Left ventricle myocardium inferior (tissue), 1 donor: ENCODE measurements at places on chromosomes 2 and 18. TPM values are rescaled to one million over a fixed set of nuclear protein-coding genes. Genes with fewer than 3 reads are reported as not detected.

Gene PLEK
- 4.8 TPM for total RNA-seq

Gene FAM237A
- total RNA-seq = not detected

Gene NPPC
- total RNA-seq = 3.0 TPM

Gene RBM44
- total RNA-seq = 0.27 TPM

Gene CRYBA2
- total RNA-seq = not detected

Gene GAL3ST2
- not detected for total RNA-seq

Gene CNNM4
- 28.9 TPM for total RNA-seq

Gene CTNNA2
- total RNA-seq = not detected

Gene ATP6V1B1
- total RNA-seq = not detected

Gene GLI2
- total RNA-seq = 2.4 TPM

Gene DPP10
- total RNA-seq = 0.16 TPM

Gene IHH
- not detected for total RNA-seq

Gene MBOAT2
- 5.3 TPM for total RNA-seq

Gene SPC25
- 0.60 TPM for total RNA-seq

Gene STON1
- 6.9 TPM for total RNA-seq

Gene THSD7B
- total RNA-seq = 0.22 TPM

Gene MC2R
- total RNA-seq = not detected

Gene IGFBP5
- total RNA-seq = 138 TPM

- H3K27ac ChIP-seq = peak overlapping the region; percentile 58
- peak; percentile 46 for DNase-seq
- H3K27me3 ChIP-seq = no peaks in the 10 kb centered on the region
- H3K4me1 ChIP-seq = peaks cover 75% of the 10 kb centered on the region
- H3K36me3 ChIP-seq = peaks cover 94% of the 10 kb centered on the region
- H3K4me3 ChIP-seq = no peak overlapping the region
Observed at GRCh38 chr2:86480105-86480504, 38.9 kb downstream of the KDM3A start.

GRCh38 chr2:5070257-5070656, 621.9 kb upstream of the SOX11 start:
- H3K4me3 ChIP-seq = no peak overlapping the region
- no peaks in the 10 kb centered on the region for H3K36me3 ChIP-seq
- H3K27me3 ChIP-seq = peaks cover 14% of the 10 kb centered on the region
- DNase-seq = no peak

DNA sequence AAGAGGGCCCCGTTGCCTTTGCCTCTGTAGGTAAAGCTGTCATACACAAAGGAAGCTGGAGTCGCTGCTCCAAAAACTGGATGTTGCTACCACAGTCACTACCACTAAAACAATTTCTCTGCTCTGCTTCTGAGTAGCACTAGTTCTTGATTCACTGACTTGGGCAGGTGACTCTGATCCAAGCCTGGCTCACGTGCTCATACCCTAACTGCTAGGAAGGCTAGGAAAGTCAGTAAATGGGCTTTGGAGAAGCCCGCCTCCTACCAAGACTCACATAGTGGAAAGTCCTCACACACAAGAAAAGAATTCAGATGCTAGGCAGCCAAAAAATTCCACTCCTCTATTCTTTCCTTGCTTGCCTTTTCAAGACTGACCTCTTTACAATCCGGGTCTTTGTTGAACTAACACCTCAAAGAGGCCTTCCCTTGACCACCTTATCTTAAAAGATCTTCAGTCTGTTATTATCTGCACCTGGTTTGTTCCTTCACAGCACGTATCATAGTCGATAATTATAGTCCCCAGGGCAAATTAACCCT, 11.4 kb upstream of the DYNC1I2 start:
- peaks cover 9% of the 10 kb centered on the region for H3K27me3 ChIP-seq
- H3K36me3 ChIP-seq = no peaks in the 10 kb centered on the region
- no peak overlapping the region for H3K4me3 ChIP-seq
- H3K4me1 ChIP-seq = no peaks in the 10 kb centered on the region
- no peak overlapping the region for H3K27ac ChIP-seq

DNA sequence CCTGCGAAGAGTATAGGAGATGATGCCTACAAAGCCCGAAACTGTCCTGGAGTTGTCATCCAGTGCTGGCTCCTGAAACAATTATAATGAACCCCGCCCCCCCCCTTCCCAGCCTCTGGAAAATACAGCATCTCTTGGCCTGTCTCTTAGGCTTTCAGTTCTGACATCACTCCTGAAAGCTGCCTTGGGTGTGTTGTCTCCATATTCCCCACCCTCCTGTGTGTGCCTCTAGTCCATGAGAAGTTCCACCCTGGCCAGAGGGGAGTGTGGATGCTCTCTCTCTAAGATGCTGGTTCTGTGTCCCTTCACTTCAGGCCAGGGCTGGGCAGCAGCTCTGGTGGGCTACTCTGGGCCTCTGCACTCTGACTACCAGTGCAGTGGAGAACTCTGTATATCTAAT, 58.9 kb upstream of the TGFA start:
- H3K36me3 ChIP-seq = no peaks in the 10 kb centered on the region
- no peak overlapping the region for H3K27ac ChIP-seq
- H3K4me3 ChIP-seq = no peak overlapping the region
- H3K4me1 ChIP-seq = no peaks in the 10 kb centered on the region
- DNase-seq = no peak
- peaks cover 48% of the 10 kb centered on the region for H3K27me3 ChIP-seq

GRCh38 chr2:67712484-67712883, 315.4 kb downstream of the ETAA1 start:
- no peak for DNase-seq
- no peaks in the 10 kb centered on the region for H3K4me1 ChIP-seq
- no peaks in the 10 kb centered on the region for H3K27me3 ChIP-seq
- no peaks in the 10 kb centered on the region for H3K36me3 ChIP-seq
- no peak overlapping the region for H3K4me3 ChIP-seq
- no peak overlapping the region for H3K27ac ChIP-seq

DNA sequence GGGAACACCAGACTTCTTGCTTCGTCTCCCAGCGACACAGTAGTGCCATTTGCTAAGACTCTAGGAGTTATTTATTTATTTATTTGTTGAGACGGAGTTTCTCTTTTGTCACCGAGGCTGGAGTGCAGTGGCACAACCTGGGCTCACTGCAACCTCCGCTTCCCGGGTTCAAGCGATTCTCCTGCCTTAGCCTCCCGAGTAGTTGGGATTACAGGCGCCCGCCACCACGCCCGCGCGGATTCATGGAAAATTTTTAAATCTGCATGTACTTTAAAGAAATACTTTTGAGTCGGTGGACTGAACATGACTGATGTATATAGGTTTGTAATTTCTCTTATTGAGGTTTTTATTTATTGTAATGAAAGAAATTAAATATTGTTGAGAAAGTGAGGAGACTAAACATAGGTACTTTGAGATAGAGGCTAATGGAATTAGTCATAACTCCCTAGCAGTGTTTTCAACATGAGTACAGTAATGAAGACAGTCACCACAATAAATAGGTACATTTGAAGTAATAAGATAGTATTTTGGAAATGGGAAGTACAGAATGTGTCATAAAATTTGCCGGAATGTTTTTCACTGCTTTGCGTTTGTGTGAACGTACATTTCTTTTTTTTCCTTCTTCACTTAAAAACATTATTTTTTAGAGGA, 983 bp downstream of the MTX2 start:
- H3K4me1 ChIP-seq = peaks cover 47% of the 10 kb centered on the region
- H3K36me3 ChIP-seq = no peaks in the 10 kb centered on the region
- H3K27ac ChIP-seq = peak overlapping the region; percentile 93
- H3K4me3 ChIP-seq = peak overlapping the region; percentile 88

- peak overlapping the region; percentile 9 for H3K27ac ChIP-seq
- H3K36me3 ChIP-seq = no peaks in the 10 kb centered on the region
- DNase-seq = no peak
- peaks cover 63% of the 10 kb centered on the region for H3K4me1 ChIP-seq
Observed at GRCh38 chr2:233355916-233356315, 1.6 kb downstream of the DGKD start.

GRCh38 chr2:20190876-20191713, 33.8 kb downstream of the SDC1 start:
- H3K36me3 ChIP-seq = no peaks in the 10 kb centered on the region
- no peaks in the 10 kb centered on the region for H3K27me3 ChIP-seq
- no peak for DNase-seq
- no peaks in the 10 kb centered on the region for H3K4me1 ChIP-seq

- H3K27ac ChIP-seq = no peak overlapping the region
- H3K4me1 ChIP-seq = no peaks in the 10 kb centered on the region
- no peak overlapping the region for H3K4me3 ChIP-seq
- no peaks in the 10 kb centered on the region for H3K36me3 ChIP-seq
- H3K27me3 ChIP-seq = no peaks in the 10 kb centered on the region
Observed at GRCh38 chr18:61713502-61713901, 179.3 kb downstream of the RNF152 start.

DNA sequence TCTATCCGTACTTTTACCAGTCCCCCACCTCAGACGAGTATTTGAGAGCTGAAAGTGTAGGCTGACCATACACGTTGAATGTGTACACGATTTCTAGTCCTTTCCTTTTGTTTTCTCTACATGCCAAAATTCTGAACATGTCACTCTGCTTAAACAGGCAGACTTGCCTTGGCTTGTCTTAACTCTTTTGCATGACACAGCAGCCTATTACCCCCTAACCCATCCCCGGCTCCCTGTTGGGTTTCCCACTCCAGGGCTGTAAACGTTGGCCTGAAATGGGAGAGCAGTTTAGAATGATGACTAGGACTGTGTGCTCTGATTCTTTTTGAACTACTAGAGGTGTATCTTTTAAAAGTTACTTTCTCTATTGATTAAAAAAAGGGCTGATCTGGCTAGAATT, 19.1 kb downstream of the MTCL1 start:
- DNase-seq = no peak
- no peaks in the 10 kb centered on the region for H3K36me3 ChIP-seq
- H3K4me3 ChIP-seq = no peak overlapping the region
- no peaks in the 10 kb centered on the region for H3K27me3 ChIP-seq

GRCh38 chr2:847669-848068, 103.0 kb upstream of the SNTG2 start:
- H3K4me3 ChIP-seq = no peak overlapping the region
- no peaks in the 10 kb centered on the region for H3K36me3 ChIP-seq
- no peaks in the 10 kb centered on the region for H3K4me1 ChIP-seq
- peaks cover 40% of the 10 kb centered on the region for H3K27me3 ChIP-seq
- DNase-seq = no peak

DNA sequence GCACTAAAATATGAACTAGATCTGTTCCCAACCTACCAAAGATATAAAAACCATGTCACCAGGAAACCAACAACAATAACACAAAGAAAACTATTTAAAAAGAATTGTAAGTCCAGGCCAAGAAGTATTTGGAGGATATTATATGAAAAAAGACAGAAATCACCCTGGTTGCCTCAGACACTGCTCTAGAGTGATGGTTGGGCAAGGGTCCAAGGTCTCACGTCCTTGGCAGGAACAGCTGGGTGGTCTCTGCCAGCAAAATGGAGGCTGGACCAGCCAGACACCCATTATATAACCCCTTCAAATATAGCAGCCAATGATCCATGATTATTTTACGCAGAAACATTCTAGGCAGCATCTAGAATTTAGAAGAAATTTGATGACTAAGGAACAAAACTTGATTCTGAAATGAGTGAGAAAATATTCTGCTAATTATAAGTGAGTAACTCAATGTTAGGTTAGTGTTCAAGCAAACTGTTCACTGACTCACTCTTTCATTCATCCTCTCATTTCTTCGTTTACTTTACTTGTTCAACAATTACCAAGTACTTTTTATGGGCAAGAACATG, 35.4 kb downstream of the MRPL35 start:
- H3K27me3 ChIP-seq = no peaks in the 10 kb centered on the region
- DNase-seq = no peak
- H3K4me1 ChIP-seq = peaks cover 18% of the 10 kb centered on the region
- peak overlapping the region; percentile 79 for H3K27ac ChIP-seq
- no peaks in the 10 kb centered on the region for H3K36me3 ChIP-seq

GRCh38 chr2:212732860-212733259, 194.3 kb upstream of the ERBB4 start:
- H3K36me3 ChIP-seq = no peaks in the 10 kb centered on the region
- no peaks in the 10 kb centered on the region for H3K4me1 ChIP-seq
- no peak for DNase-seq

DNA sequence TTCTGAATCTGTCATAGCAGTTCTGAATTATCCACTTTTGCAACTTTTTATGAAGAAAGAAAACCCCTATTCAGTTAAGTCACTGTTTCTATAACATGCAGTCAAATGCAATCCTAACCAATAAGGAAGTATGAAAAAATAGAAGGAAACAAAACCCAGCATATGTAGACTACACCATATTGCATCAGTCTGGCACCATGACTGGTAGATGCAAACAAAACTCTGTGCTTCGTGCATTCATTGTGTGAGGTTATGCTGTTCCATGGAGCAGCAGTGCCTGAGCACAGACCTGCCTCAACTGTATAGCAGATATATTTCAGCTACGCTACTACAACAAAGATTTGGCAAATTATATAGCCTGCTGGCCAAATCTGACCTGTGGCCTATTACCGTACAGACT, 325.5 kb downstream of the LRP1B start:
- DNase-seq = no peak
- H3K36me3 ChIP-seq = no peaks in the 10 kb centered on the region
- H3K27me3 ChIP-seq = no peaks in the 10 kb centered on the region
- no peak overlapping the region for H3K27ac ChIP-seq
- no peaks in the 10 kb centered on the region for H3K4me1 ChIP-seq

GRCh38 chr2:109601783-109602182, 12.0 kb downstream of the SEPTIN10 start:
- H3K4me3 ChIP-seq = no peak overlapping the region
- no peak overlapping the region for H3K27ac ChIP-seq
- H3K4me1 ChIP-seq = peaks cover 42% of the 10 kb centered on the region
- H3K36me3 ChIP-seq = no peaks in the 10 kb centered on the region
- no peaks in the 10 kb centered on the region for H3K27me3 ChIP-seq

DNA sequence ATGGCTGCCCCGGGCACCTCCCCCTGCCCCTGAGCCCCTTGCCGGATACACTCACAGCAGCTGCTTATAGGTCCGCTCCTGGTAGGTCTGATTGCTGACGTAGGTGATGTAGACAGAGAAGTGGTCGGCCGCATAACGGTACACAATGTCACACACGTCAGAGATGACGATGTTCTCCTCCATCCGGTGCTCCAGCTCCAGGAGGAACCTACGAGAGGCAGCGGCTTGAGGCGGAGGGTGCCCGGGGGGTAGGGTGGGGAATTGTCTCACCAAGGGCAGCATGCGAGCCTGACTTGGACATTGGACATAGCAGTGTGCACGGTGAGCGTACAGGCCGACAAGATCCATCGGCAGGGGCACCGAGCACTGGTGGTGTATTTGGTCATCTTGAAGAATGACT, 22.8 kb downstream of the SNORC start:
- peak; percentile 5 for DNase-seq
- H3K27ac ChIP-seq = no peak overlapping the region
- no peaks in the 10 kb centered on the region for H3K36me3 ChIP-seq
- peaks cover 7% of the 10 kb centered on the region for H3K4me1 ChIP-seq
- peaks cover 74% of the 10 kb centered on the region for H3K27me3 ChIP-seq

DNA sequence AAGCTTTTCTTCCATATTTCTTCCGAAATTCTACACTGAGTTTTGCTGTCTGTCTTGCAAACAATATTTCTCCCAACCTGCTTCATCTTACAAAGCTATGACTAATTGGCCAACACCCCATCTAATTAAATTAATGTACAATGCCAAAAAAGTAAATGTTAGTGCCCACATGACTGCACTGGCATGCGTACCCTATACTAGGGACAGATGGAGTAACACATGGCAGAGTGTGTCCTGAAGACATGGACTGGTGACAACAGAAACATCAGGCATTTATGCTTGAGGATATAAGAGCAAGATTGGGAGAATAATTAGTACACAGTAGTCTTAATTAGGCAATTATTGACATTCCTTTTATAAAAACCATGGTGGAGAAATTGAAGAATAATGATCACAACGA, 66.8 kb downstream of the MREG start:
- no peak for DNase-seq
- no peak overlapping the region for H3K4me3 ChIP-seq
- no peak overlapping the region for H3K27ac ChIP-seq
- no peaks in the 10 kb centered on the region for H3K4me1 ChIP-seq
- H3K27me3 ChIP-seq = no peaks in the 10 kb centered on the region

GRCh38 chr2:239727182-239727775, 297.9 kb downstream of the NDUFA10 start:
- no peaks in the 10 kb centered on the region for H3K4me1 ChIP-seq
- H3K27me3 ChIP-seq = peaks cover 67% of the 10 kb centered on the region
- no peak overlapping the region for H3K27ac ChIP-seq
